ENCODE measurements at places on chromosomes 5 and 9.

DNA sequence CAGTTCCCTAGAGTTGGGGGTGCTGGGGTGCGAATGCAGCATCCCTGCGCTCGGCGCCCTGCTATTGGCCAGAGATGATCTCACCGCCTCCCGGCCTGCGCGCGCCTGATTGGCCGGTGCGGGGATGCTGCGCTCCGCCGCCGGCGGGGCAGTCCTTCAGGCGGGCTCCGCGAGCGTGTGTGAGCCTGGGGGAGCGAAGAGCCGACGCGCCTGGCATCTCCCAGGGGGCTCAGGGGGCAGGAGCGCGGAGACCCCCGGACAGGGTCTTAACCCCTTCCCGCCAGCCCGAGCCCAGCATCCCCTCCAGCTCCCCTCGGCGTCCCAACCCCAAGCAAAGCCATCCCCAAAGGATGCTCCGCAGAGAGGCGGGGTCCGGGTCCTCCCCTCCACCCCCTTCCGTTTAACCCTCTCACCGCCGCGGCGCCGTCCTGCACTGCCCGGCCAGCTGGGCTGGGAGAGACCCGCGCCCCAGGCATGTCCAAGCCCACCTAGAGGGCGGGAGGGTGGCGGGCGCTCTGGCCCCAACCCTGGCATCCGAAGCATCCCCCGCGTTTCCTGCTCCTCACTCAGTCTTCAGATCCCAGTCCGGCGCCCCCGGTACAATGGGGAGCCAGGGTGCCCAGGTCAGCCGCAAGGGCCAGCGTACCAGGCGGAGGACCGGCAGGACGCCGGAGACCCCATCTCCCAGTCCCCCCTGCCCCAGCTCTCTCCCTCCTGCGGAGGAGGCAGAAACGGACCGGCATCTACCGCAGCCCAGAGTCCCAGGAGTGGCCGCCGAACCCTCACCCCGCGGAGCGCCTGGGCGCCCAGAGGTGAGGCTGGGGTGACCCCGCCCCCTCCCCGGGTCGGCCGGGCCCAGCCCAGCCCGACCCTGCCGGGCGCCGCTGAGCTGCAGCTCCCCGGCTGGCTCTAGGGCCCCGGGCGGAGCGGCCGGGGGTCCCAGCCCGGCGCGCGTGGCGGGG, 19.3 kb upstream of the TOR2A start:
- DNase-seq: no peak

DNA sequence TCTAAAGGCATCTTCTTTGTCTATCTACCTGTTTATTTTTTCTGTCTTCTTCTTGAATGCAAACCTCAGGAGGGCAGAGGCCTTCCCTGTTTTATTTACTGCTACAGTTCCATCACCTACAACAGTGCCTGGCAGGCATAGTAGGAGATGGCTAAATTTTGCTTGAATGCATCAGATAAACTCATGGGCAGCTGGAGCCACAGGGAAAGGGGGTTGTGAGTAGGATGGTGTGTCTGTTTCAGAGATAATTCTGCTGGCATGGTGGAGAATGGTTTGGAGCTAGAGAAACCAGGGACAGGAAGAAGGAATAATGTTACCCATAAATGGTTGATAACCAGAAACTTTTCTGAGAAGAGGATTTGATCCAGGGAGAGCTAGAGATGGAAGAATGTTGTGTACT, 189.8 kb upstream of the BRINP1 start:
- no peak for DNase-seq

- no peak for DNase-seq
Measured at GRCh38 chr5:102865171-102865509, 110.0 kb downstream of the PAM start.

GRCh38 chr5:127066721-127067120, 6.6 kb downstream of the C5orf63 start:
- DNase-seq: no peak

GRCh38 chr9:87479801-87480201, 17.9 kb upstream of the DAPK1 start:
- no peak for DNase-seq

- DNase-seq: no peak
Measured at GRCh38 chr5:133441166-133441815, 171.1 kb downstream of the FSTL4 start.

DNA sequence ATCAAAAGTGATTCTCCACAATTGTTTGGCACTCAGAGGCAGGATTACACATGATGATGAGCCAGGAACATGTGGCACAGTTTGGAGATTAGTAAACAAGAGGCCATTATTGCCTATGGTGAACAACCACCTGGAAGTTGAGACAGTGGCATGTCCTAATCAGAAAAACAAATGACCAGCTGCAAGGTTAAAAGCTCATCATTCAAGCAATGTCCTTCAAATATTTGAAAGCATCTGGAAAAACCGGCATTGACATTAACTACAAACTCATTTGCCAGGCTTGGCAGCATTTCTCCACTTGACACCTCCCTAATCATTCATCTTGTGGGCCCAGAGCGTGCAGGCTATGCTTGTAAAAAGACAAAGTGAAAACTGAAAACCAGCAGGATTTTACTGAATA, 80.6 kb upstream of the MEGF10 start:
- no peak for DNase-seq

- no peak for DNase-seq
Measured at GRCh38 chr9:123348317-123348992, 7.5 kb upstream of the CRB2 start.

- DNase-seq: no peak
Measured at GRCh38 chr5:2505217-2505616, 246.3 kb downstream of the IRX2 start.

- DNase-seq: no peak
Measured at GRCh38 chr5:135895474-135896006, at the start of gene IL9. TSS of gene IL9 (minus strand) at chr5:135895841. CDS start at chr5:135895816, 25 bp downstream.

DNA sequence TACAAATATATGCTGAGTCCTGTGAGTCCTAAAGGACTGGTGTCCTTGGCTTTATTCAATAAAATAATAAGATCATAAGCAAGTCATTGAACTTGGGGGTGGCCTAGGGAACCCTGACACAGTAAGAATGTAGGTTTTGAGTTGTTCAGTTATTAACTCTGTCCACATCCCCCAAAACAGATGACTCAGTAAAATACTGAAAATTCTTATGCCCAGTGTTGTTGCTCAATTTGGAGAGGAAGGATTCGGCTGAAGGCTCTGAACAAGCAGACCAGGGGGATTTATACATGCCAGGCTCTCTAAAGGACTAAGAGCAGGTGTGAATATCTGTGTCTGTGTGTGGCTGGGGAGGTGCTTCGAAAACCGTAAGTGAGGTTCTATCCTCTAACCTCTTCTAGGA, 173.7 kb downstream of the RMI1 start:
- DNase-seq: no peak

- no peak for DNase-seq
Measured at GRCh38 chr9:123112015-123112975, 78.8 kb downstream of the GPR21 start.

- DNase-seq: no peak
Measured at GRCh38 chr5:110855961-110856360, 117.2 kb downstream of the SLC25A46 start.

DNA sequence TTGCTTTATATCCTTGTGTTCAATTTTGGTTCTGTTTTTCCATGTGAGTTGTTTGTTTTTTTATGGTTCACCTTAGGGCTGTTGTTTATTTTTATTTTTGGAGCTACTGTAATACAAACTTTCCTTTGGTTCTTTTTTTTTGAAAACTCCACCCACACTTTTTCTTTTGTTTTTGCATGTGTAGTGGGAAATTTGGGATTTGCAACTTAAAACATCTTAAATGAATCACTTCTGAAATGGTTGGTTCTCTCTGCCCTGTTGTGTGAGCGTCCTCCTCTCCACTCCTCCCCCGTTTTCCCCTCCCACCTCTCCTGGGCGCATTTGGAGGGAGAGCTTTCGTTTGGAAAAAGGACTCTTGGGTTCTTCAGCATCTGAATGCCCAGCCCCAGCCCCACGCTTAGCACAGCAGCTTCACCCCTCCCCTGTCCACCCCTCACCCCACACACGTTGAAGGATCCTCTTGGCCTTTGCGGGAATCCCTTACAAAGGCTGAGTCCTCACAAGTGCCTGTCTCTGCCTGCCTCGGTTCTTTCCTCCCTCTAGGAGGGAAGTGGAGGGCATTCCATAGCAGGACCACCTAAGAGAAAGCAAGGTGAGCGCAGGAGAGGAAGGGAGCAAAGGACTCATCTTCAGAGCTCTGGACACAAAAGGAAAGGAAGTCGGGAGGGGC, 67.2 kb downstream of the DMRT1 start:
- no peak for DNase-seq

- no peak for DNase-seq
Measured at GRCh38 chr9:98538626-98539031, 170.1 kb downstream of the GABBR2 start.

DNA sequence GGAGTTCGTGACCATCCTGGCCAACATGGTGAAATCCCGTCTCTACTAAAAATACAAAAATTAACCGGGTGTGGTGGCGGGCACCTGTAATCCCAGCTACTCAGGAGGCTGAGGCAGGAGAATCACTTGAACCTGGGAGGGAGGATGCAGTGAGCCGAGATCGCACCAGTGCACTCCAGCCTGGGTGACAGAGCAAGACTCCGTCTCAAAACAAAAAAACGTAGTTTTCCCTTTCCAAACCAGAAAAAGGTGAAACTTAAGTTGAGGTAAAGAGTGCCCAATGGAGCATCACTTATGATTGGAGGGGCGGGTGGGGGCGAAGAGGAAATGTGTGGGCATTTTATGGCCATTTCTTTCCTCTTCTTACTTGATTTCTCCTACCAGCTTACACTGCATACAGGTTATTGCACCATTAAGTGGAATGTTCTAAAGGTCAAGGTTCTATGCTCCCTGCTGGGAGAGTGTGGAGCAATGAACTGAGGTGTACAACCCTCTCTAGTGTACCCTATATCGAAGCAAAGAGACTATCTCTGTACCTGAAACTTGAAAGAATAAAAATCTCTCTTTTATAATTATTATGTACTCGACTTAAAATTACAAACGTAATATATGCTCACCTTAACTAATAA, 136.2 kb downstream of the DEPDC1B start:
- no peak for DNase-seq

GRCh38 chr5:73031839-73032238, 76.0 kb downstream of the FCHO2 start:
- no peak for DNase-seq

GRCh38 chr5:41156739-41157138, 56.6 kb downstream of the C6 start:
- no peak for DNase-seq

DNA sequence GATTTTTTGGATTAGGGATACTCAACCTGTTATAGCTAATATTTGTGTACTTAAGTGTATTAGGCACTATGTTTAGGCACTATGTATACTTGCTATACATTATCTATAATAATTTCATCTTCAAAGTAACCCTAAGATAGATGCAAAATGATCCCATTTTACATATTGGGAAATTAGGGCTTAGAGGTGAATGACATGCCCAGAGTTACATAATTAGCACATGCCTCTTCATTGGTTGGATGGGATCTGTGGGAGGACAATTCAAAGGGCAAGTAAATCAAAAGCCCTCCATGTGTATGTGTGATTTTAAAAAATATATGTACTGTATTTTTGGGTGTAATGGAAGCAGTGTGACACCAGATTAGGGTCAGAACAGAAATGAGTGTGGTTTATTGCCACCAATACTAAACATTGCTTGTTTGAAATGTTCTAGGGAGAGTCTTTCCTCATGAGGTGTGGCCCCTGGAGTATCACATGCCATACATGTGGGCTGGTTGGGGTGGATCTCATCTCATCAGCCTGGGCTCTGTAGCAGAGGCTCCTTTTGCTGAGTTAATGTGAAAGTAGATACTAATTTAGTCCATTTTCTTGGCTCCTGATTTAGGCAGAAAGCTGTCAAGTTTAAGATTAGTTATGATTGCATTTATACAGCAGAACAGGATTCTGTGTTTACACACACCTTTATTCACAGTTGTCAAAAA, 5.5 kb downstream of the C9orf85 start:
- DNase-seq: no peak

DNA sequence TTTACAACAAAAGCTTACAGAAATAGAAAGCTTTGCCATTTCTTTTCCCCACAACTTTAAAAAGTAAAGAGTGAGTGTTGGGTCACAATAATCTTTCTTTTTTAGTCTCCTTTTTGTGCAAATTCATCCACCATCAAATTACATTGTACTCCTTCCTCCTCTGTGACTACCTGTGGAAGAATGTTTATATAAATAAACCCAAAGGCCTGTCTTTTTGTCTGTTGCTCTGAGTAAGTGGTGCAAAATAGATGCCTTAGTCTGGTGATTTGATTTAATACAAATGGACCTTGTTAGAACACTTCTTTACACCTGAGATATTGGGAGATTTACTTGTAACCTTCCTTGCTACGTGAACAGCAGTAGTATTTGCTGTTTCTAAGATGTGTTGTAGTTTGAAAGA, 53.5 kb upstream of the TAF11L2 start:
- DNase-seq: no peak

DNA sequence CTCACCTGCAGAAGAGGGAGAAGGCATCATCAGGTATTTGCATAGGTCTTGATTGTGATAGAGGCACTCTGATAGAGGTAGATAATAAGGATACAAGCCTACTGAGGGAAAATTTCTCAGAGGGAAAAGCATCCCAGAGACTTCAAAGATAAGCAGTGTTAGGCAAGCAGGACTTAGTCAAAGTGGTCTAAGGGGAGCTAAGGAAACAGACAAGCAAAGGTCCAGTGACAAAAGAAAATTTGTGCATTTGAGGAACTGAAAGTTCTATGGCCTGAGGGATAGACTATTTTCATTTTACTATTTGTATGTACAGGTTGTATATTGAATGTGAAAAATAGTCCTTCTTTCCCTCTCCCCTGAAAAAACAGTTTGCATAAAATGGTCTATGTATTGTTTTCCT, 27.4 kb downstream of the OXCT1 start:
- DNase-seq: no peak

- no peak for DNase-seq
Measured at GRCh38 chr9:18608371-18608770, 134.4 kb downstream of the ADAMTSL1 start.

DNA sequence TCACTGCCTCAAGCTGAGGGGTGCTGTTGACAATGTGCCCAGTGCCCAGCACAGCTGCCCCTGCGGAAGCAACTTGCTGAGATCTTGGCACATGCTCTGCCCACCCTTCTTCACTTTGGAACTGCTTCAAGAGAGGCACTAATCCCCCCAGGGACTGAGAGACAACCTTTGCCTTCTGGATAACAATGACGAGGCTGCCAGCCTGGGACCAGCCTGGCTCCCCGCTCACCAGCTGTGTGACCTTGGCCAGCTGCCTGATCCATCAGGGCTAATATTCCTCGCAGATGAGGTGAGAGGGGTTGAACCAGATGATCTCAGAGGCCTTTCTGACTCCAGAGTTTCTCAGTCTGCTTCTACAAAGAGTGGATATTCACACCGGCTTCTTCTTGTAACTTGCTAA, 81.0 kb downstream of the SHB start:
- no peak for DNase-seq

DNA sequence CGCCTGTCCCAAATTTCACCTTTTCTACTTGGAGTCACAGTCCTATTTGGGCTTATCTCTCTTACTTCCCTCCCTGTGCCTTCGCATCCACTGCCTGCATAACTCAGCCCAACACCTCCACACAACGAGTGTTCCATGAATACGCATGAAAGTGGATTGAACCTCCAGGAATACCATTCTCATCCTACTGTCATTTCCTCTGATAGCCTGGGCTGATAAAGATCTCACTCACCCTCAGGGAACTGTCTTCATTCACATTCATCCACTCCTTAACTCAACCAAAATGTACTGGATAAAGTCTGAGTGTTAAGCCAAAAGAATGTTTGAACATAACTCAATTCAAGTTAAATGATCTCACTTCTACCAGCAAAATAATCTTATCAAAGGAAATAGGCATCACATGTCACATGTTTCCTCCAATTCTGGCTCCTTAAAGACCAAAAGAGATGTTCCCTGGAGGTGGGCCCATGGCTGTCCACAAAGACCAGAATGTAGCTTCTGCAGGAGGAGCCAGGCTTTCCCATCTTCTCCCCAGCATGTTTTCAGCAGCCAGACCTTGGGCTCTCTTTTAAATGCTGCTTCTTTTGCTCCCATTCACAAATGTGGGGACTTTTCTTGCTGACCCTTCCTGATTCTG, 28.4 kb upstream of the TRIO start:
- no peak for DNase-seq
